ENCODE measurements at places on chromosomes 4 and X.
A peak's percentile ranks its signal among the peaks of the same experiment; 100 is the strongest.

GRCh38 chrX:3263681-3264126 lies 82.7 kb downstream of the MXRA5 start:
- no peak for DNase-seq

- peak; percentile 68 for DNase-seq
These were observed 102.6 kb upstream of the PRKX start for GRCh38 chrX:3815896-3816664.

DNA sequence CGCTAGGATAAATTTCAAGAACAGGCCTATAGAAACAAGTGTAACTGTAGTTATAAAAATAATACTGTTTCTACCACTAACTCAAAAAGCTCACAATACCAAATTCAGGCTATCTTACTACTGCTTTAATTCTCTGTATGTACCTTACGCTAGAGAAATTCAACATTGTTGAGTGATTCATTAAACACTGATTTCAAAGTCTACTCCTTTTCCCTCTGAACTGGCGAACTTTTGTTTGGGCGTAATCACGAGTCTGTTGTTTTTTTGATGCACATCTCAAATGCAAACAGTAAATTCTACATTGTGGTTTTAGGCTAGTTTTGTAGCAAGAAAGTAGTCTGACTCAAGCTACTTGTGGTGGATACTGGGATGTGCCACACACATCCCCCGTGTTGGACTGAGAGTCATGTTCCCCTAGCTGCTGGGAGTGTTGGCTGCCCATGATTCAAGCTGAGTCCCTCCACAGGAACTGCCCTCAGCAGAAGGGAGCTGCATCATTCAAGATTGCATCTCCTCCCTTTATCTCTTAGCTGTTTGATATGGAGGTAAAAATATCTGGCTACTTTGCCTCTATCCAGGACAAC lies 406.1 kb downstream of the RAPGEF2 start:
- no peak for DNase-seq

GRCh38 chr4:48047421-48047844 lies 30.9 kb downstream of the NIPAL1 start:
- no peak for DNase-seq

DNA sequence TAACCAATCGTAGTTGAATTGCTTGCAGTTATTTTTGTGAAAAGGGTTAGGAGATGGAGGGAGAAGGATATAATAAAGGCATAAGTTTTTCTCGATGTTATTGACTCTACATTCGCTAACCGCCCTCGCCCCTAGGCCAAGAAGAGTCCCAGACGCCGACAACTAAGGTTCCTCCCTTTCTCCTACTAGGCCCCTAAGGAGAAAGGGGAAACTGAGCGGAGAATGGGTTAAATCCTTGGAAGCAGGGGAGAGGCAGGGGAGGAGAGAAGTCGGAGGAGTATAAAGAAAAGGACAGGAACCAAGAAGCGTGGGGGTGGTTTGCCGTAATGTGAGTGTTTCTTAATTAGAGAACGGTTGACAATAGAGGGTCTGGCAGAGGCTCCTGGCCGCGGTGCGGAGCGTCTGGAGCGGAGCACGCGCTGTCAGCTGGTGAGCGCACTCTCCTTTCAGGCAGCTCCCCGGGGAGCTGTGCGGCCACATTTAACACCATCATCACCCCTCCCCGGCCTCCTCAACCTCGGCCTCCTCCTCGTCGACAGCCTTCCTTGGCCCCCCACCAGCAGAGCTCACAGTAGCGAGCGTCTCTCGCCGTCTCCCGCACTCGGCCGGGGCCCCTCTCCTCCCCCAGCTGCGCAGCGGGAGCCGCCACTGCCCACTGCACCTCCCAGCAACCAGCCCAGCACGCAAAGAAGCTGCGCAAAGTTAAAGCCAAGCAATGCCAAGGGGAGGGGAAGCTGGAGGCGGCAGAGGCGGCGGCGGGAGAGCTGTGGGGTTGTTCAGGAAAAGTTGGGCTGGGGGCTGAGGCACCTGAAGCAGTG lies 5.9 kb downstream of the ATOH1 start:
- DNase-seq = no peak

DNA sequence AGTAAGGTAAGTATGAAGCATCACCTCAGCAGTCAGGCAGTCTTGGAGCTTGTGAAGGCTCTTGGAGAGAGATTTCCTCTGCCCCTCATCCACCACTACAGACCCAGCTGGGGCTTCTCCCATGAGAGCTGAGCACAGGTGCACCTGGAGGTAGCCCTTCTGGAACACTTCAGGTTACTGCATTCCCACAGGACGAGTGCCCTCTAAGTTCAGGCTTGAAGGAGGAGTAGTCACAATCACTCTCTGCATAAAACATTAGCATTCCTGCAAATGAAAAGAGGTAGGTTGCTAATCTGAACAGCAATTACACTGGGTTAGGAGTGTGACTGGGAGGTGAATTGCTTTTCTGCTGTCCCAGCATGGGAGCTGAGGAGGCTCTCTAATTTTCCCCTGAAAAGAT lies 308.8 kb downstream of the TEX13C start:
- DNase-seq = no peak

DNA sequence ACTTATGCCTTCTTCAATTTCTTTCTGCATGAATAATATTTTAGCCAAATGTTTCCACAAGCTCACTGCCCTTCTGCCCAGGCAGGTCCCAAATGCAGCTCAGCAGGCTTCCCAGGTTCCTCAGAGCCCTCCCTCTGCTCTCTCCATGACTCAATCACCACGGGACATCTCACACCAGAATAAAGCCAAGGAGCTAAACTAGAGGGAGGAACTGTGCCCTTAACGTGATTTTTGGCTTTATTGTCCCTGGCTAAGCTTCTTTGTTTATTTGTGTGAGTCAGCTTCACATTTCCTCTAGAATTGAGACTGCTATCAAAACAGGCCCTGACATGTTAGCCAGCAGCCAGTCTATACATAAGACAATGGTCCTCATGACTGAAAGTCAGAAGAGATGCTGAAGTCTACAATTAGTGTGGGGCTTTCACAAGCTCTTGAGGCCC lies 186.4 kb upstream of the GALNT7 start:
- DNase-seq = no peak

DNA sequence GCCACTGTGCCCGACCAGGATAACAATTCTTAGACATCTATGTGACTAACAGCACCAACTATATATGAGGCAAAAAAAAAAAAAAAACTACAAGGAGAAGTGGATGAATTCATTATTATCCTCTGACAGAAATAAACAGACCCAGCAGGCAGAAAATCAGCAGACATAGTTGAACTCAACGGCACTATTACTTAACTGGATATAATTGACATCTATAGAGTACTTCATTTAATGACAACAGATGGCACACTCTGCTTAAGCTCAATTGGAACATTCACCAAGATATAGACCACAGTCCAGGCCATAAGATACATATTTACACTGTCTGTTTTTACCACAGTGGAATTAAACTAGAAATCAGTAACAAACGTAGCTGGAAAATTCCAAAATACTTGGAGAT lies 13.3 kb downstream of the CLDN22 start:
- DNase-seq = no peak

Data from Right ventricle myocardium inferior (tissue), 1 donor.